CD4-positive, alpha-beta T cell (primary cell): ENCODE measurements at places on chromosomes 6 and 20.

- no peak for DNase-seq
These were observed 88.2 kb upstream of the FAM83B start for GRCh38 chr6:54758340-54758739.

DNA sequence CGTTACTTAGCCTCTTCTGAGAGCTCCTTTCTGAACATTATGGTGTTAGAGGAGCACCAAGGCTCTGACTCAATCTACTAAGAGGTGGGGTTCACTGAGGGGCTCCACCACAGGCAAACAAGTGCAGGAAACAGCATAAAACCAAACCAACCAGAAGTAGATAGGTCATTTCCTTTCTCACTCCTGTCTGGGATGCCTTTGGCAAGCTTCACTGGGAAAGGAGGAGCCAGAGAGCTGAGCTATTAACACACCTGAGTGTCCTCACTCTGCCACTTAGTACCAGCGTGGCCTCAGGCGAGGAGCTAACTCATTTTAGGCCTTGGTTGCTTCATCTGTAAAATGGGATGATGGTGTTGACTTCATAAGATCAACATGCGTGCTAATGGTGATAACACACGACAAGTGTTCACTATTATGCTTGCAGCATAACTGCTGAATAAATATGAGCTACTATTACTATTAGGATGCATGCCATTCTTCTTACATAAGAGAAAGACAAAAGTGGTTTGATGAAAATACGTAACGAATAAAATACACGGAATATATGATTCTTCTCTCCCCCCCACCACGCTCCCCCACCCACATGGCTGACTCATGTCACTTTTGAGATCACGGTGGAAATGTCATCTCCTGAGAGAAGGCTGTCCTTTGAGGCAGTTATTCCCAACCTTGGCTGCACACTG is 185.4 kb downstream of the BCAS1 start:
- DNase-seq, result no peak

GRCh38 chr6:53639520-53639919 is 26.0 kb downstream of the KLHL31 start:
- DNase-seq, result no peak

- no peak for DNase-seq
These were observed 157.2 kb downstream of the ANKRD60 start for GRCh38 chr20:58071298-58071697.

DNA sequence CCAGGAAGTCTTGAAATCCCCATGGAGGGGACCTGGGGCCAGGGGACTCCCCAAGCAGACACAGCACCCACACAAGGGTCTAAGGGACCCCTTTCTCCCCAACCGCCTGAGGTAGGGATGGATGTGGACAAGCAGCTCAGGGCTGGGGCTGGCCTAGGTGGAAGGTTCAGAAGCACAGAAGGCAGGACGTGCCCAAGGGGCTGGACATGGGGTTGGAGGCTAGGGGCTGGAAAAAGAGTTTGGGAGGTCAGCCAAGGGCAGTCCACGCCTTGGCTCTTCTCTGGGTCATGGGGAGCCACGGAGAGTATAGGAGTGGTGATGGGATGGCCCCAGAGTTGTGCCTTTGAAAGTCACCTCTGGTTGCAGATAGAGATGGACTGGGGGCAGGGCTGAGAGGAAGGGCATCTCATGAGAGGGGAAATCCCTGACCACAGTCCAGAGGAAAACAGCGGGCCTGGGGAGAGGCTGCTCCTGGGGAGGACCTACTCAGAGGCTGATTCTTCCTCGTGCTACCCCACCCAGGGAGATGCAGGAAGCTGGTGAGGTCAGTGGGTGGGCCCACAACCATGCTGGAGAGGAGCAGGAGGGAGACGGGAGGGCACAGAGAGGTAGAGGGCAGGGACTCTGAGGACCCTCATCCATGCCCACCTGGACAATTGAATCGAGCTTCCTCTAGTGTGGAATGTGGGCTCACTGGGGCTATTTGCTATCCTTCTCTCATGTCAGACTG is 2.5 kb upstream of the HSPA12B start:
- DNase-seq, result no peak

DNA sequence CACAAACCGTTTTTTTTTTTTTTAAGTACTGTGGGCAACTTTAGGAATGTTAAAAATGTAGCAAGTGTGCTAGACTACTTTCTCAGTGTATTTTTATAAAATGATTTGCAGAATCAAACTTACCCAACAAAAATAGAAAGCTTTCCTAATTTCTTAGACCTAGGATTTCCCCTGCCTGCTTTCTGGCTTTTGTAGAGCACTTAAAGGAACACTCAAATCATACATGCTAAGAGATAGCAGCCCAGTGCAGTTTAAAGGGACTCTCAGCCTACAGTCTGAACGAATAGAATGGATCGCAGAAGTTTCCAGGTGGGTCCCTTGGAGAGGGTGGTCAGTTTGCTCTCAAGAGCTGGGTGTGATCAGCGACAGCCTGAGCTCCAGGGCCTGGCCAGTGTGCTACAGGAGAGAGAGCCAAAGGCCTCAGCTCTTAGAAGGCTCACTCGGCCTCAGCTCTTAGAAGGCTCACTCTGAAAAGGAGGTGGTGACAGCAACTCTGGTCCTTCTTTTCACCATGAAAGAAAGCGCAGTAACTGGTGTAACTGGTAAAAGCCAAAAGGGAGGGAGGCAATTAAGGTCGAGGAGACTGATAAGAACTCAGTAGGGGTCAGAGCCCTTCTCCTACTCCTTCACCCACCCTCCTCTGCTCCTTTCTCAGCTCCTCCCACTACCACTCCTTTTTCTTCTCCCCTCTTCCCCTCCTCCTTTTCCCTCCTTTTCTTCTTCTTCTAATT is 142.4 kb downstream of the ZFP64 start:
- no peak for DNase-seq

- no peak for DNase-seq
These were observed 23.6 kb upstream of the NR2E1 start for GRCh38 chr6:108142240-108142639.

- DNase-seq, result no peak
These were observed 57.3 kb upstream of the MCM9 start for GRCh38 chr6:118992186-118992795.

DNA sequence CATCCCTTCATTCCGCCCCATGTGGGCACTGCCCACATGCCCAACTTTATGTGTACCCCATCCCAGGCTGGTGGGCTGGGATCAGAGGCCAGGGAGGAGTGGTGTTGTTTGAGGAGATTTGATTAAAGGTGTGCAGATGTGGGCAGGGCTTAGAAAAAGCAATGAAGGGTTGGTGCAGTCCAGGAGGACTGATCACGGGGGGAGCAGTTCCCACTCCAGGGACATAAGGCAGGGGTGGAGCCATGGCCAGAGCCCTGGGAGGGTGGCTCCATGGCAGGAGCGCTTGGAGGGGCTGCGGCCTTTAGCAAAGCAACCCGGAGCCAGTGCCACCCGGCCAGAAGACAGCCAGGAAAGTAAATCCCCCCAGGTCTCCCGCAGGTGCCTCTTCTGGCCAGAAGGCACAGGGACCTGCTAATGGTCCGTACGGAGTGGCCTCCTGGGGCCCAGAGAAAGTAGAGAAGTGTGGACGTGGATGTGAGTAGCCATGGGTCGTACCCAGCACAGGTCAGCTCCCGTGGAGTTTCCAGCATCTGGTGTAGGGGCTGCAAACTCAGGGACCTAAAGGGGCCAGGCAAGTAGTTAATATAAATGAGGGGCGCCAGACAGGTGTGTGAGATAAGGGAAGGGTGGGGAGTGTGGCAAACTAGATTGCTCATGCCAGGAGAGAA is 62.1 kb upstream of the APCDD1L start:
- DNase-seq, result no peak

- no peak for DNase-seq
These were observed 29.2 kb downstream of the SGK1 start for GRCh38 chr6:134288538-134289203.

GRCh38 chr6:132287101-132287500 is 114.2 kb downstream of the MOXD1 start:
- DNase-seq, result no peak

DNA sequence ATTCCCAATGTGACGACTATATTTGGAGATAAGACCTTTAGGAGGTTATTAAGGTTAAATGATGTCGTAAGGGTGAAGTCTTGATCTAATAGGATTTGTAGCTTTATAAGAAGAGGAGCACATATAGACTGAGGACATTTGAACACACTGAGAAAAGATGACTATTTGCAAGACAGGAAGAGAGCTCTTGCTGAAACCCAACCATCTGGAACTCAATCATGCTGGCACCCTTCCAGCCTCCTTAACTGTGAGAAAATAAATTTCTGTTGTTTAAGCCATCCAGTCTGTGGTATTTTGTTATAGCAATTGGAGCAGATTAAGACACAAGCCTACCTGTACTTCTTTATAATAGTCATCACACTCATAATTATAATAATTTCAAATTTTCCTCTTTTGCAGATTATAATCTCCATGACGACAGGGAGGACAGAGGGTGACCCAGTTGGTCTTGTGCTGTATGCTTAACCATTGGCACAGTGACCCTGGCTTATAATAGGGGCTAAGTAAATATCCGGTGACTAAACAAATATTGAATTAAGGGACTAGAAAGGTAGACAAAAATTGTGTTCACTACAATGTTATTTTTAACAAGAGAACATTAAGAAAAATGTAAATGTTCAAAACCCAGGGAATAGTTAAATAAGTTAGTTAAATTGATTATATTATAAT is 206.4 kb upstream of the HDDC2 start:
- no peak for DNase-seq

DNA sequence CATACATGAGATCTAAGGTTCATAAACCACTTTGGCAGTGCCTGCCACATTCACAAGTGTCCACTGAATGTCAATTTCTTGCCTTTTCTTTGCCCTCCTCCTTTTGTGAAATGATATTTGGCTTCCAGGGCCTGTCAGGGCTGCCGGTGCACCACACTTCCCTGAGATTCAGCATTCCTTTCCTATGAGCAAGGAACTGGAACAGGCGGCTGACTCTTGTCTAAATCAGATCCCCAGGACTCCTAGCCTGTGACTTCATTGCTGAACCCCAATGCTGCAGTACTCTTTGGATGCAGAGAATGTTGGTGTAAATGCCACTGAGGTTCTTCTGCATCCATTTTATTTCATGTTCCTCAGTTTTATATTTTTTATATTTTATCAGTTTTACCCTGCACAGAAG is 172.2 kb downstream of the ARID1B start:
- DNase-seq, result no peak

GRCh38 chr6:33289784-33290315 is 449 bp downstream of the PFDN6 start:
- DNase-seq, result no peak
